CD4-positive, CD25-positive, alpha-beta regulatory T cell (primary cell): ENCODE measurements at places on chromosomes 6 and 20. TPM values are rescaled to one million over a fixed set of nuclear protein-coding genes. Genes with fewer than 3 reads are reported as not detected.

The PAK5 gene
- not detected for polyA plus RNA-seq

The HLA-DOB gene
- polyA plus RNA-seq = 2.7 TPM

The RGS17 gene
- 0.03 TPM for polyA plus RNA-seq

The KHDRBS2 gene
- not detected for polyA plus RNA-seq

The SLC17A3 gene
- not detected for polyA plus RNA-seq
